Suppressor macrophage treated with lipopolysaccharide for 4 hours (primary cell): ENCODE measurements at places on chromosomes 16 and 17.
A peak's percentile ranks its signal among the peaks of the same experiment; 100 is the strongest.

DNA sequence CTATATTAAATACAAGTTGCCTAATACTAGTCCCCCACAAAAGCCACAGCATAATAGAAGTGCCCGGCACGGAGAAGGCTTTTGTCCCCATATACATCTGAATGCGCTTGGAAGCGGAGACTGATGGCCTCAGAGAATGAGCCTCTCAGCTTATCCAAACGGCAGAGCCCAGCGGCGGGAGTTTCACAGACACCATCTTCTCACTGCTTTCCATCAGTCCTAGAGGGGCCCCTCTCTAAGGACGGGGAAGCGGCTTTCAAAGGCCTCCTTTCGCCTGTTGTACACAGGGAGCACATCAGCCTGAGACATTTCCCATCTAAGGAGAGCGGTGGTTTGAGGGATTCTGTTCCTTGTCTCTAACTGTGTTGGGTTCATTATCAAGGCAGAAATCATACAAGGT lies 16.9 kb downstream of the NXN start:
- DNase-seq, result no peak

DNA sequence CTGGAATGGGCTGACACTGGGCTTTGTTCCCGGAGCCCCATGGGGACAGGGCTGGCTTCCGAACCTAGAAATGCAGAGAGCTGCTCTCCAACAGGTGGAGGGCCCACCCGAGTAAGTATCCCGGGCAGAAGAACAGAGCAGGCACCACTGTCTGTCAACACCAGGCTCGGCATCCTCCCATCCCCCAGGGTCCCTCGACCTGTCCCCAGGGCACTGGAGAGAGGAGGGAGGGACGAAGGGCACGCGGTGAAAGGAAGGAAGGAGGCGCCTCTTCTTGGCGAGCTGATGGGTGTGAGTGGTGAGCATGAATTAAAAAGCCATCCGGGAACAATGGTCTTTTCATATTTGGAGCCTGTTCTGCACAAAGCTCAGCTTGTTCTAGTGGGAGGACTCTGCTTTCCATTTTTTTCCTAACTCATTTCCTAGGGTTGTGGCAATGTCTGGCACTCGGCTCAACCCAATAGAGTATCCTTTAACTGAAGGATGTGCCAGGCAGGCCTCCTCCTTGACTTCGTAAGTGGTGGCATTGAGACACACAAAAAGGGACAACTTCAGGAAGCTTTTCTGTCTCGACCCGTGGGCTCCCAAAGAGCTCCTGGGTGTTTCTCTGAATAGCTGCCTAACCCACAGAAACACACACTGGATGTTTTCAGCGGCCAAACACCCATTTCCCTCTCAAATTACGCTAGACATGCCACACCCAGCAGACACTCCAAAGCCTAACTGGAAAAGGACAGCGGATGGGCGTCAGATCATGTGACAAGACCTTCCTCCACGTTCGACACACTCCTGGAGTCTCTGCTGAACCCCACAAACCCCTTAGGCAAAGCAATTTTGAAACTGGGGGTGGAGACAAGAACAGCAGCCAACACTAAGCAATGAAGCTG lies 47.7 kb downstream of the ZFHX3 start:
- no peak for DNase-seq

DNA sequence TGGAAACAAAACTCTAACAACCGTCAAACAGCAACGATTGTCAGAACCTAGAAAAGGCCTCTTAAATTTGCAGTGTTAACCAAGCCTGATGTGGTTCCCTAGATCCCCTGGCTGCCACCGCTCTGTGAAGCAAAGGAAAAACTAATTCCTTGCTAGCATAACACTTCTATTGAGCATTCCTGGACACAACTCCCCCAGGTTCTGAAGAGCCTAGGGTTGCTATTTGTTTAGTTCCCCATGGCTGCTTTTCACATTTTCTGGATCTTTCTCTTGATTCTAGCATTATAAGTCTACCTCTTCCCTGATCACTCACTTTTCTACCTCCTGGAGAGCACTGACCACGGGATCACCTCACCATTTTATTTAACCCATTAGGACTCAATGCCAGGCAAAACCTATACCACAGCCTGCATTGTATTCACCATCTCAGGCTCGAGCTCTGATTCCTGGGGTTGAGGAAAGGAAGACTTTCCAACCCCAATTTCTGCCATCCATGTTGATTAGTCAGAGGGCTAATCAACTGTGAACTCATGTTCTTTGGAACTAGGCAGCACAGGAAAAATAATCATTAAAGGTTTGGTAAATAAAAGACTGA lies 692 bp upstream of the KCNJ16 start:
- DNase-seq, result no peak

GRCh38 chr16:82675300-82675699 lies 48.5 kb downstream of the CDH13 start:
- DNase-seq, result no peak

DNA sequence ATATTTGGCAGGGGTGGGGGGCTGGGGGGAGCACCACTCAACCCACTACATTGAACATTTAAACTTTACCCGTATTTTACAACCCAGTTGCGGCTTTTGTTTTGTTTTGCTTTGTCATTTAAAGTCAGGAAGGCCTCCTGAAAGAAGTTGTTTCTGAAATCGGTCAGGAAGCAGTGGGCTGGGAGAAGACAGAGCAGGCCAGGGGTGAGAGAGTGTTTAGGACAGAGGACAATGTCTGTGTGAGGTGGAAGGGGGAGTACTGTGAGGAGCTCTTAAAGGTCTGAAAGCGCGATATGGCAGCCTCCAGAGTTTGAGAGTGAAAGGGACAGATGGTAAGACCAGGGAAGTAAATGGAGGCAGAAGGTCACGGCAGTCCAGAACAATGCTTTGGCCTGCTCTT lies 6.1 kb upstream of the WFIKKN2 start:
- peak; percentile 47 for DNase-seq

GRCh38 chr16:83404261-83404660 lies 403.5 kb upstream of the HSBP1 start:
- no peak for DNase-seq

- no peak for DNase-seq
These were observed 61.2 kb downstream of the SNX20 start for GRCh38 chr16:50619702-50620491.

GRCh38 chr16:12289175-12290063 lies 312.9 kb downstream of the SNX29 start:
- DNase-seq, result no peak

GRCh38 chr17:44601539-44601938 lies 44.3 kb downstream of the FZD2 start:
- DNase-seq, result no peak
